ENCODE measurements at places on chromosomes 5 and 9.

GRCh38 chr5:67249590-67249895 lies 52.9 kb upstream of the CD180 start:
- DNase-seq, result no peak

- DNase-seq, result no peak
Observed at GRCh38 chr9:13064676-13065075, 214.8 kb downstream of the MPDZ start.

DNA sequence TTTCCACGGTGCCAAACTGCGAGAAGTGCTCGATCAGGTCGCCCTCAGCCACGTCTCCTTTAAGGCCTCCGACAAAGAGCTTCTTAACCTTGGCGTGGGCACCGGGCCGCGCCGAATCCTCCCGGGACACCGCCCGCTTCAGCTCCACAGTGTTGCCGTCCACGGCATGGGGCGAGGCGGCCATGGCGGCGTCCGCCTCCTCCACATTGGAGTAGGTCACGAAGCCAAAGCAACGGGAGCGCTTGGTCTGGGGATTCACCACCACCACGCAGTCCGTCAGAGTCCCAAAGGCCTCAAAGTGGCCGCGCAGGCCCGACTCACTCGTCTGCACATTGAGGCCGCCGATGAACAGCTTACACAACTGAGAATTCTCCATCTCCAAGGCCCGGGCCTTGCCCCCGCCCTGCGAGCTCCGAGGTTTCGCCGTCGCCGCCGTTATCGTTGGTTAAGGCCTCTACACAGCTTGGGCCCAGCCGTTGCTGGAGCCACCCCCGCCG lies 424 bp downstream of the HNRNPA0 start:
- no peak for DNase-seq

DNA sequence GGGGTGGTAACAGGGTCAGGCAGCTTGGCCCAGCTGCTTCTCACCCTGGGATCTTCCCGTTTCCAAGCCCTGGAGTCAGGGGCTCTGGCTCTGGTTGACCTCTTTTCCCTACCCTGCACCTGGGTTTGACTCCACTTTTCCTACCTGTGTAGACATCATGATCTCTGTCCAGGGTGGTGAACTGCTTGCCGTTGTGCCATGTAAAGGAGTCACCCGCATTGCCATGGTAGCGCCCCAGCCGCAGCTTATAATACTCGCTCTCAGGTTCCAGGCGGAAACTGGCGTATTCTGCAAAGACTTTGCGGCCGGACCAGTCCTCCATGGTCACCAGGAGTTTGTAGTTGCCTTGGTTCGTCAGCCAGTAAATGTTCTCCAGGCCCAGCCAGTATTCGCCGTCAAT lies 30.9 kb downstream of the ANGPTL2 start:
- DNase-seq, result no peak

GRCh38 chr9:14455243-14455642 lies 141.3 kb upstream of the NFIB start:
- no peak for DNase-seq

DNA sequence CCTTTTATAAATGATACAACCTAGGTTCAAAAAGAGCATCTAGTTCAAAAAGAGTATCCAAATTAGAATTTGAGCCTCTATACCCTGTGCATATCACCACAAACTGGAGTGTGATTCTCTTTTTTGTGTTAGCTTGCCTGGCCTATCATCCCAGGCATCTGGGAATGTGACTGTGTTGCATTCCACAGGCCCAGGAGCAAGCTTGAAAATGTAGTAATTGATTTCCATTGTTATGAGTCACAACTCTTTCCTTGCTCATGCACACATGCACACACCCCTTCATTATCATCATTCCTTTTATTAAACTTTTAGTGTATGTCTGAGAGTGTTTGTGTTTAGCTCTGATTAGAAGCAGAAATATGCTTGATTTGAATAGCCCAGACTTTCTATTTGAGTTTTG lies 75.2 kb downstream of the FCHO2 start:
- no peak for DNase-seq

GRCh38 chr5:104385906-104386305 lies 823.3 kb upstream of the NUDT12 start:
- DNase-seq, result no peak

DNA sequence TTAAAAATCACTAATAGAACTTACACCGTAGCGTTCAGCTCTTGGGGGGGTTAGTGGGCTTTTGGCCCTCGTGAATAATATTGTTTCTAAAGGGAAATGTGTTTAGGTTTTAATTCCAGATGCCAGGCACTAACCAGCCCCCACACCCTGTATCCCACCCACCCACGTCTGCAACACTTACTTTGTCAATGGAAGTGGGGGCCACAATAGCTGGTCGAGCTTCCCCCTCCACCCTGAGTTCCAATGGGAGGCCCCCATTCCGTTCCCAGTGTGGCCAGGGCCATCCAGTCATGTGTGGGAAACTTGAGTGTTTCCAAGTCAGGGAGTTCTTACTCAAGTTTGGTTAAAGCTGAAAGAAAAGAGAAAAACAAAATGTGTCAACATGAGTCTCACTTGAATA lies 271.4 kb downstream of the ENC1 start:
- DNase-seq, result no peak

DNA sequence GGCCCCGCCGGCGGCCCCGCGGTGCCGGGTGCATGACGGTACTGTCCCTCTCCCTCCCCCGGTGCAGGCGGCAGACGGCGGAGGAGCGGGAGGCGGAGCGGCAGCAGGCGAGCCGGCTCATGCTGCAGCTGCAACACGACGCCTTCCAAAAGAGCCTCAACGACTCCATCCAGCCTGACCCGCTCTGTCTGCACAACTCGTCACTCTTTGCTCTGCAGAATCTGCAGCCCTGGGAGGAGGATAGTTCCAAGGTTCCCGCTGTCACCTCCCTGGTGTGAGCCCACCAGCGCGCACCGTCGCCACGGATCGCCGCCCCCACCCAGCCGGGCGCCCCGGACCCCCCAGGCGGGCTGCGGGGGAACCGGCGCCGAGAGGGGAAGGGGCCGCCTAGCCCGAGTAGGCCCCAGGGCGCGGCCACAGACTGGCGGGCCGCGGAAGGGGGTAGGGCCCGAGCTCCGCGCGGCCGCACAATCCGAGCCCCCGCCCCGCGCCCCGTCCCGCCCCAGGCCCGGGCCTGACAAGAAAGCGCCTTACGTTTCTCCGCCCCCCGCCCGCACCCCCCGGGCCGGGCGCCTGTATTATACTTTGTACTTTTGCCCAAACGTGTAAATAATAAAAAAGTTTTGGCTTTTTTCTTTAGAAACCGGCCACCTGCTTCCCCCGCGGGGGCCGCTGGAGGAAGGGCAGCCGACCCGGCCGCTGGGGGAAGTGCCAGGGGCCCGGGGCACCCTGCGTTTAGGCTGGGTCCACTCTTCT lies 2.5 kb downstream of the TLX3 start:
- no peak for DNase-seq

DNA sequence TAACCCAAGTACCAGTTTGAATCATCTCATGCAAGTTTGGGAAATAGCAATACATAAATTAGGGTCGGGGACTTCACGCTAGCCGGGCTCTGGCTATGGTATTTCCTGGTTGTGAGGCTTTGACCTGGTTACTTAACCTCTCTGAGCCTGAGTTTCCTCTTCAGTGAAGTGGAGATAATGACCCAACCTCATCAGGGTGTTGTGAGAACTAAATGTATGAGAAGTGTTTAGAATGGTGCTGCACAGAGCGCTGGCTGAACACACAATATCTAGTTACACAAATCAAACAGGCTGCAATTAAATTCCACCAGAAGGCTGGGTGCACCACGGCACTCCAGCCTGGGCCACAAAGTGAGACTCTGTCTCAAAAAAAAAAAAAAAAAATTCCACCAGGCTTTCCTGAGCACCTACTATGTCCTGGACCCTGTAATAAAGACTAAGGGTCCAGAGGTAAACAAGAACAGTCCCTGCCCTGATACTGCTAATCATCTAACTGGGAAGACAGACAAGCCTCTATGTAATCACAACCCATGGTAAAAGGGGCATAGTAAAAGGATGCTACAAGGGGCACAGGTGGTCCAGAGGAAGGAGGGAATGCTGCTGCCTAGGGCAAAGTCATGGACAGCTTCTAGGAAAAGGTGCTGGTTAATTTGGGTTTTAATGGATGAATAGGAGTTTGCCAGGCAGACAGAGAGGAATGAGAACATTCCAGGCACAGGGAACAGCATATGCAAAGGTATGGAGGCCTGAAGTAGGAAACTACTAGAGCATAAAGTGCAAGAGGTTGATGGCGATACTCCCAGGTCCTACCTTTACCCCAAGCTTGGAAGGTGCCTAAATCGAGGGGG lies 27.7 kb downstream of the DUSP1 start:
- no peak for DNase-seq

DNA sequence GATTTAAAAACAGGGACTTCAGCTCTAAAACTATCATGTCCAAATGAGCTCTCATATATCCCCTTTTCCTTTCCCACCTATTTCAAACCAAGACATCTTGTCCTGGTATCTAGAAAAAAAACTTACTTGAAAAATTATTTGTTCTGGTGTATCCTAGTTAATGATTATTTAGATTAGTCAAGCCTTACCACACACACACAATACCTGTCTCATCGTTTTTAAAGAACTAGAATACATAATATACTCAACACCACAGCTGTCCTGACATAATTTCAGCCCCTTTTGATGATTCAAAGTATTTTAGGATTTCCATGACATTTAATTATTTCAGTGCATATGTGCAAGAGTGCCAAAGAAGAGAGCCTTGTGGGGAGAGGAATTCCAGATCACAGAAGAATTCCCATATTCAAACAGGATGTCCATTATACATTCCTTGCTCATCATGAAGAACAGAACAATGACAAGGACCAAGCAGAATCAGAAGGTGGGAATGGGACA lies 233.7 kb downstream of the SMARCA2 start:
- no peak for DNase-seq

DNA sequence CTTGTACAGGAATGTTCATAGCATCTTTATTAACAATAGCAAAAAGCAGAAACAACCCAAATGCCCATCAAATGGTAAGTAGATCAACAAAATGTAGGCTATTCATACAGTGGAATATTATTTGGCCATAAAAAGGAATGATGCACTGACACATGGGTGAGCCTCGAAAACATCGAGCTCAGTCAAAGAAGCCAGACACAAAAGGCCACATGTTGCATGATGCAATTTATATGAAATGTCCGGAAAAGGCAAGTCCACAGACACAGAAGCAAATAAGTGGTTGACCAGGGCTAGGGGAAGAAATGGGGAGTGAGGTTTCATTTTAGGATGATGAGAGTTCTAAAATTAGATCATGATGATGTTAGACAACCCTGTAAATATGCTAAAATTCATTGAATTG lies 16.5 kb upstream of the SLC2A8 start:
- DNase-seq, result no peak

DNA sequence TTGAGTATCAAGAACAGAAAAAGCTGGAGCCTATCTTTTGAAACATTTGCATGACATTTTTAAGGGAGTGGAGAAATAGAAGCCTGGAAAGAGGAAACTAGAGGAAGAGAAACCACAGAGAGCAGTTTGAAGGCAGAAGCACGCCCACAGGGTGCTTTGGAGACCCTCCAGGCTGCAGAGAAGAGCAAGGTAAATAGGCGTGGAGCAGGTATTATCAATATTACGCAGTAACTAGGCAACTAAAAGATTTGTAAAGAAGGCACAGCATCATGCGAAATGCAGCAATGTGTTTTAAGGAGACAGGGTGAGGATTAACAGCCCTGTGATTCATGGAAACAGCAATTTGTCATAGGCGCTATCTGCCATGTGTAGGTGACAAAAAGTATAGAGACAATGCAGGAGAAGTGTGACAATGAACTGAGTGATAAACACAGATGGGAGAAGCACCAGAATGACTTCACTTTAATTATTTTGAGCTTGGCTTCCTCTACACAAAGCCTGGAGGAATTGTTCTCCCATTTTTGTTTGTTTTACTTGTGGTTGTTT lies 281.2 kb downstream of the BRINP1 start:
- DNase-seq, result no peak

DNA sequence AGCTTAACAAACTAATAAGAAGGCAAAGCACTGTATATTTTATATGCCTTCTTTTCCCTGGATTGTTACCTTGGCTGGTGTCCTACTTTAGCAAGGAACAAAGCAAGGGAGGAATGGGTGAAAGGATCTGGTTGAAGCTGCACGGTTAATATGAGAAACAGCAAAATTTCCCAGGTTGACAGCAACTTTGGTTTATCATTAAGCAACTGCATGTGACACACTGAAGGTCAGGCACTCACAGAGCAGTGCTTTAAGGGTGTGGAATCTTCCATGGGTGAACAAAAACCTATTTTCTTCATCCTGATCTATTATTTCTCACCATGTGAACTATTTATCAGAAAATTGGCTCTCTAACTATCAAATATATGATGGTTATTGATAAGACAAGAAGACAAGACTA lies 109.0 kb upstream of the ATP10B start:
- no peak for DNase-seq

DNA sequence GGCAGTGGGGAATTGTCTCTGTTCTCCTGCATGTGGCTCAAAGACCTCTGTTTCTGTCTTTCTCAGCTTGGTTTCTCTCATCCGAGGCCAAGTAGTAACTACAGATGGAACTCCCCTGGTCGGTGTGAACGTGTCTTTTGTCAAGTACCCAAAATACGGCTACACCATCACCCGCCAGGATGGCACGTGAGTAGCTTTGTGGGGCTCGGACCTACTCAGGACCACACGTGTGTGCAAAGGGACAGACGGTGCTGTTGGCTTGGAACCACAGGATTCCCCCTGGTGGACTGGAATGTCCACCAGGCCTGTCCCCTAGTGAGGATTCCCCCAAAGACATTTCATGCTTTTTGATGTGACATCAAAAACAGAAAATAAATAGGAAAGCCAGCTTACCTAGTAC lies 96.3 kb upstream of the WWC1 start:
- DNase-seq, result no peak

GRCh38 chr9:17380126-17380861 lies 198.6 kb upstream of the SH3GL2 start:
- no peak for DNase-seq

GRCh38 chr5:21672360-21672759 lies 1180.8 kb downstream of the CDH12 start:
- no peak for DNase-seq

- no peak for DNase-seq
Observed at GRCh38 chr9:127949827-127950512, 12.3 kb upstream of the DPM2 start.

- no peak for DNase-seq
Observed at GRCh38 chr5:90279091-90279490, 130.5 kb downstream of the CETN3 start.

GRCh38 chr9:21994556-21995005 lies at the start of gene CDKN2B-AS1:
CDKN2B-AS1 (plus strand) TSS chr9:21994791.
- DNase-seq, result peak; percentile 61

DNA sequence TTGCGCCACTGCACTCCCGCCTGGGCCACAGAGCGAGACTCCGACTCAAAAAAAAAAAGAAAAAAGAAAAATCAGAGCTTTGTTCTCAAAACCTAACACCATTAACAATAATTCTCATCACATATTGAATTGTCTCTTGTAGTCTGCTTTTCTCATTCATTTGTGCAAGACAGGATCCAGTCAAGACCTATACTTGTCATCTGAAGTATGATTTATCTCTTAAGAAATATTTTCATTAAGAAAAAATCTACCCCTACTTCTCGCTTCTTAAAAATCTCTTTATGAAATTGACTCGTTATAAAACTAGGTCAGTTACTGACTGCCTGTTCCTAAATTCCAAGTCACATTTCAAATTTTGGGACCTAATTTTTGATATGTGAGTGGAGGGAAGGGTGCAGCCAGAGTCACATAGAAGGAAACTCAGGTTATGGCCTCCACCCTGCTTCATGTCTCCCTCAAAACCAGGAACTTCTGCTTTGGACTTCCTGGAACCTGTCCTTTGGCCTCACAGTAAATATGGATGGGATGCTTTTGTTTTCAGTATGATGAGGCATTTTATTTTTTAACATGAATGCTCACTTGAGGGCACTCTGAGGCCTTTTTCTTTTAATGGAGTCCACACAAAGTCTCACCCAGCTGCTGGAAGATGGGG lies 18.9 kb downstream of the ZNF169 start:
- no peak for DNase-seq

Data from activated B cell treated with CpG ODN at 0.5 μM for 24 hours (primary cell).